ENCODE measurements at places on chromosomes 1 and 21. TPM values are rescaled to one million over a fixed set of nuclear protein-coding genes. Genes with fewer than 3 reads are reported as not detected.

DNA sequence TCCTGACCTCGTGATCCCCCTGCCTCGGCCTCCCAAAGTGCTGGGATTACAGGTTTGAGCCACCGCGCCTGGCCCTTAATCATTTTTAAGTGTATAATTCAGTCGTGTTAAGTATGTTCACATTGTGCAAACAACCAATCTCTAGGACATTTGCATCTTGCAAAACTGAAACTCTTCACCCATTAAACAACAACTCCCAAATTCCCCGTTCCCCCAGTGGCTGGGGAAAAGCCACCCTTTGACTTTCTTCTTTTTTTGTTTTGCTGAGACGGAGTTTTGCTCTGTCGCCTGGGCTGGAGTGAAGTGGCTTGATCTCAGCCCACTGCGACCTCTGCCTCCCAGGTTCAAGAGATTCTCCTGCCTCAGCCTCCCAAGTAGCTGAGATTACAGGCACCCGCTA, 6.5 kb upstream of the THEMIS2 start:
- DNase-seq: no peak

ST6GALNAC5 gene
- 1.9 TPM for total RNA-seq

GRCh38 chr1:6103854-6104530, 58.3 kb downstream of the KCNAB2 start:
- no peak for DNase-seq

PTPRC gene
- total RNA-seq: 5.5 TPM

GRCh38 chr1:221937155-221937953, 195.5 kb upstream of the DUSP10 start:
- DNase-seq: no peak

DNA sequence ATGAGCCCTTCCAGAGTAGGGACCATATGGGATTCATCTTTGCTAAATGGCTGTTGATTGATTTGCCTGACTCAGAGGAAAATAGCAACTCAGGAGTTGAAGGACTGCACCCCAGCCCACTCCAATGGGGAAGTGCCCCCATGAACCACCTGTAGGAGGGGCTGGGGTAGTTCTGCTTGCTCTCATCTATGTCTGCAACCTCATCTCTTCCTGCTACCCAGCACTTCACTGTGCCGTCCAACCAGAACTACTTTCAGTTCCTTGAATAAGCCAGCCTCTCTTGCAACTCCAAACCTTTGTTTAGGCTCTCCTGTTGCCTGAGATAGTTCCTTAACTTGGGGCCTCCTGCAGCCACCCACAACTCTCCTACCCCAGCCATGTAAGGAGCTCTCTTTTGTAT, 26.6 kb downstream of the BEND5 start:
- no peak for DNase-seq

UBL4B gene
- not detected for total RNA-seq

- no peak for DNase-seq
These were observed 677 bp upstream of the HSD11B1 start for GRCh38 chr1:209703834-209704504.

- DNase-seq: no peak
These were observed 157.5 kb upstream of the CD34 start for GRCh38 chr1:208068407-208068806.

DNA sequence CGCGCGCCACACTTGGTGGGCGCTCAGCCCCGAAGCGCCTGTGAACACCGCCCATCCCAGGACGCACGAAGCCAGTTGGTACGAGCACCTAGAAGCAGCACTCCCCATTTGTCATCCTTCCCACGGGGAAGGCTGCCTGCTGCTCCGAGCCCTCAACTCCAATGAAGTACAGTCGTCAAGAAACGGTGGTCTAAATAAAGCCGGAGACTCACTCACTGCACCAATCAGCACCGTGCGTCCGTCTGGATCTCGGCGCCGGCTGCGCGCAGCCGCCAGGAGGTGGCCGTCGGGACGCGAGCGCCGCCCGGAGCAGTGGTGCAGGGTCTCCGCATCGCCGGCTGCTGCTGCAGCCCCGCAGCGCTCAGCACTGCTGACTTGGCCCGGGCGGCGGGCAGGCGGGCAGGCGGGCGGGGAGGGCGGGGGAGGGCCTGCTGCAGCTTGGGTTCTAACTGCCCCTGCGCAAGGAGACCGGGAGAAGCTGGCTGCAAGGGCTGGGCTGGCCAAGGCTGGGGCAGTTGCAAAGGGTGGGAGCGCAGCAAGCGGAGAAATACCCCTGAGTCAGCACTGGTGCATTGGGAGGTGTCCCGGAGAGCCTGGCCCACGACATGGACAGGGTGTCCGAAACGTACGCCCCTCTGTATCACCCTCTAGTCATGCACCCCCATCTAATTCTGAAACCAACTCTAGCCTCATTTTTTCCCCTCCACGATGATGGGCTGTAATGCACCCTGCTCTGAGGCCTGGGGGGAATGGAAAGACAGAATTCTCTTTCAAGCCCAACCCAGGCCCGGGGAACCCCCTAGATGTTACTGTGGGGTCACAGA, 35.8 kb upstream of the H6PD start:
- DNase-seq: no peak

GLRX2 gene
- total RNA-seq: 6.8 TPM

ERICH3 gene
- 0.07 TPM for total RNA-seq

GRCh38 chr1:26772687-26773086, 15.1 kb upstream of the PIGV start:
- DNase-seq: no peak

PAQR6 gene
- not detected for total RNA-seq

BCL2L15 gene
- total RNA-seq: 0.08 TPM

DNA sequence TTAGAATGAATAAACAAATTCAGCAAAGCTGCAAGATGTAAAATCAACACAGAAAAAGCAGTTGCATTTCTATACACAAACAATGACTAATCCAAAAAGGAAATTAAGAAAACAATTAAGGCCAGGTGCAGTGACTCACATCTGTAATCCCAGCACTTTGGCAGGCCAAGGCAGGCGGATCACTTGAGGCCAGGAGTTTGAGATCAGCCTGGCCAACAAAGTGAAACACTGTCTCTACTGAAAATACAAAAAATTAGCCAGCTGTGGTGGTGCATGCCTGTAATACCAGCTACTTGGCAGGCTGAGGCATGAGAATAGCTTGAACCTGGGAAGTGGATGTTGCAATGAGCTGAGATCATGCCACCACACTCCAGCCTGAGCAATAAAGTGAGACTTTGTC, 22.3 kb downstream of the THEM4 start:
- DNase-seq: no peak

GRCh38 chr1:227899820-227900449, 47.8 kb downstream of the WNT9A start:
- DNase-seq: no peak

- no peak for DNase-seq
These were observed 20.1 kb upstream of the PDE4B start for GRCh38 chr1:65772607-65773006.

DNA sequence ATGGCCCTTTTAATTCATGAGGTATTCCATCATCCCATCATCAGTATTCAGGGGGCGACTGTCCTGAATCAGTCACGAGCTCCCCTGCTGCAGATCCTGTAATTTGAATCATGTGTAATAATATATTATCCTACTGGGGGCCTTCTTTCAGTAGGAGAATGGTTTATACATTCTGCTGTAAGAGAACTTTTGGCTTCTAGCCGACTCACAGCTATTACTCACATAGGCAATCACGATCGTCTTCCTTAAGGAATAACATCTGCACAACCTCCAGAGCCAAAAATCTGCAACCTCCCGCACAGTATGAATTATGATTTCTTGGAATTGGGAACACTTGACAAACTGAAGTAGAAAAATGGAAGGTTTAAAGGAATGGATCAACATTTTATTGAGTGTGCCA, 343.0 kb downstream of the USP25 start:
- DNase-seq: no peak

PM20D1 gene
- total RNA-seq: 1.2 TPM

DNA sequence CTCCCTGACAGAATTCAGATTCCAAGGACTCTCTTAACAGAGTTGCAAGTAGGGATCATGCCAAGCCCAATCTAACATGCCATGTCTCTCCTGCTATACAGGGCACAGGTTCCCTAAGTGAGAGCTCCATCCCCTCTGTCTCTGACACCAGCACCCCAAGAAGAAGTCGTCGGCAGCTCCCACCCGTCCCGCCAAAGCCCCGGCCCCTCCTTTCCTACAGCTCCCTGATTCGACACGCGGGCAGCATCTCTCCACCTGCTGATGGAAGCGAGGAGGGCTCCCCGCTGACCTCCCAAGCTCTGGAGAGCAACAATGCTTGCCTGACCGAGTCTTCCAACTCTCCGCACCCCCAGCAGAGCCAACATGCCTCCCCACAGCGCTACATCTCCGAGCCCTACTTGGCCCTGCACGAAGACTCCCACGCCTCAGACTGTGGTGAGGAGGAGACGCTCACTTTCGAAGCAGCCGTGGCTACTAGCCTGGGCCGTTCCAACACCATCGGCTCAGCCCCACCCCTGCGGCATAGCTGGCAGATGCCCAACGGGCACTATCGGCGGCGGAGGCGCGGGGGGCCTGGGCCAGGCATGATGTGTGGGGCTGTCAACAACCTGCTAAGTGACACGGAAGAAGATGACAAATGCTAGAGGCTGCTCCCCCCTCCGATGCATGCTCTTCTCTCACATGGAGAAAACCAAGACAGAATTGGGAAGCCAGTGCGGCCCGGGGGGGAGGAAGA, 263.2 kb downstream of the ZNF648 start:
- no peak for DNase-seq

AVPR1B gene
- total RNA-seq: not detected

DNA sequence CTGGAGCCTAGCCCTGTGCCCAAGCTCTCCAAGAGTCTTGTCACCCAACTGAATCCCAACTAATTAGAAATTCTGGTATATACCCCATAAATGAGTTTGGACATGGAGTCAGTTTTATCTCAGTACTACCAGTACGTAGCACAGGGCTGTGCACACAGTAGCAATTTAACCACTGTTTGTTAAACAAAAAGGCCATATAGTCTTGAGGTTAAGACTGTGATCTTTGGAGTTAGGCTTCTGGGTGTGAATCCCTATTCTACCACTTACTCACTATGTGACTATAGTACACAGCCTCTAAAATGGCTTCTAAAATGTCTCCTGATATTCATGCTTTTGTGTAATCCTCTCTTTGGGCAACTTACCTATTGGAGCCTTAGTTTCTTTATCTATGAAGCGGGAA, 48.2 kb downstream of the RAB3B start:
- DNase-seq: no peak

DNA sequence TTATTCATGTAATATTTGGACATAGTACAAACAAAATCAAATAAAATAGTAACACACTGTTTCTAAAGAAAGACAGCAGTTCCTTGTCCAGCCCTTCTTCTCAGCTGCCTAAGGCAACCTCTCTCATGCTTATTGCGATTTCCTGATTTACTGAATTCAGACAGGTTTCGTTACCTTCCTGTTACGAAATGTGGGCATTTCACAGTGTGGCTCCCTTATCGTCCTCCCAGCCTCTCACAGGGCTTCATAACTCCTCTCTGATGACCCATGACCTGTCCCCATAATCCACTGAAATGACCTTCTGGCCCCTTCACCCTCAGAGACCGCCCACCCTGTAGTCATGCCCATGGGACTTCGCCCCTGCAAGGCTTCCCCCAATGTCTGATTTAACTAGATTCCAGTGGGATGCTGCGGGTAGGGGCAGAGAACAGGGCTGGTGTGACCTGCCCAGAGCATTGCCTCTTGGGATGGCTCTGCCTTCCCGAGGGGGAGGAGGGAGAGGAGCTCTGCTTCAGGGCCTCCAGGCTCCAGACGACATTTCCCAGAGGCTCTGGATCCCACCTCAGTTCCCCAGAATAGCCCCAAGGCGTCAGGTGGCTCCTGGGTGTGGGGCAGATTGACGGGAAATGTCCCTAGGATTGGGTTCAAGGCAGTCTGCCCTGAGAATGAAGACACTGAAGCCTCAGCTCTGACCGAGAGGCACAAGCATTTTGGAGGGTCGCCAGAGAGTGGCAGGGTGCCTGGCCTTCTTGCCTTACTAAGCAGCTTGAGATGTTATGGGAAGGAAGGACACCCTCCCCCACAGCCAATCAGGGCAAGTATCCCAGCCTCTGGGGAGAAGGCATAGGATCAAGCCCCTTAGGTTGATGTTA, 20.6 kb downstream of the PADI2 start:
- no peak for DNase-seq

AADACL4 gene
- total RNA-seq: not detected

GRCh38 chr1:53619367-53620060, 119.5 kb downstream of the GLIS1 start:
- DNase-seq: no peak

PALMD gene
- 55.0 TPM for total RNA-seq

DNA sequence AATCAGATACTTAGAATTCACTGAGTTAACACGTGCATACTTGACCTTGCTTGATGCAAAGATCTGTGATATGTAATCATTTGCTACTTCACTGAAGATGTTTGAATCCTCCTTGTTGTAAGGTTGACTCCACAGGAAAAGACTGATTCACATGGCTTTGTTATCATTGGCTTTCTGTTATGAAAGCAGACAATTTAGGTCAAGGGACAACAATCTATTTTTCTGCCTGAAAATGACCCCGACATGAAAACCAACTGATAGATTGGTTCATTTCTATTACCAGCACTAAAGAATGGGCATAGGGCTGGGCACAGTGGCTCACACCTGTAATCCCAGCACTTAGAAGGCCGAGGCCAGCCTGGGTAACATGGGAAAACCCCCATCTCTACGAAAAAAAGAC, 546.9 kb downstream of the SMYD3 start:
- DNase-seq: no peak

DNA sequence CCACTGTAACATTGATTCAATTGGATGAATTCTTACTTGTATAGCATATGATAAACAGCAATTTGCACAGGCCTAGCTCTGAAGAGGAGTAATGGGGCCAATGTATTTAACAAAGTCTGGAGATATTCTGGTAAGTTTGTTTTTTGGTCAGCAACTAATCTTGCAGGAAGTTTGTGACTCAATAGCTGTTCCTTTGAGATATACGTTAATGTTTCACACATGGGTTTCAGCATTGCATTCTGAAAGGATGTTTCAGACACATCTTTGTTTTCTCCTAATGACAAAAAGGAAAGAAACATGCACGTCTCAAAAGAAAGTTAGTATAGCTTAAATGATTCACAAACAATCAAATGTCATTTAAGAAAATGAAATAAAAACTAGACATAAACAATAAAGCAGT, 49.0 kb downstream of the LTN1 start:
- DNase-seq: no peak

CCDC17 gene
- 0.52 TPM for total RNA-seq

CD53 gene
- 29.4 TPM for total RNA-seq

DNA sequence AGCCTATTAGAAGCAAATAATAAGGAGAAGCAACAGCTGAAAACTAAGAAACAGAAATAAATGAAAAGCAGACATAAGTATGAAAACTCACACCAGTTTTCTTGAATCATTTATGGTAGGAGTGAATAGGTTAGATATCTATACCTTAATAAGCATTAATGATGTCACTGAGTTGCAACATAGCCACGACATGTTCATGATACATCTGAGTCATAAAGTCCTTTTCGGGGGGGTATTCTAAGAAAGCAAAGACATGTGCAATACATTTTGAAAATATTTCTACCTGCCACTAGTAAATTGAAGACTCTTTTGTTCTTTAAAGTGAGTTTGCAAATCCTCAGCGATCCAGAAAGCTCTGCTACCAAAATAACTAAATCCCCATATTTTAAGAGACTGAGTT, 7.2 kb downstream of the CD34 start:
- no peak for DNase-seq

- no peak for DNase-seq
These were observed 43.1 kb downstream of the RASSF5 start for GRCh38 chr1:206550446-206550845.

REN gene
- 0.83 TPM for total RNA-seq

Measured in right atrium auricular region (tissue), 2 donors.